Activated naive CD4-positive, alpha-beta T cell (primary cell): ENCODE measurements at places on chromosomes 5 and 9.

GRCh38 chr9:76399856-76400255 is 5.6 kb upstream of the RFK start:
- no peak for DNase-seq

DNA sequence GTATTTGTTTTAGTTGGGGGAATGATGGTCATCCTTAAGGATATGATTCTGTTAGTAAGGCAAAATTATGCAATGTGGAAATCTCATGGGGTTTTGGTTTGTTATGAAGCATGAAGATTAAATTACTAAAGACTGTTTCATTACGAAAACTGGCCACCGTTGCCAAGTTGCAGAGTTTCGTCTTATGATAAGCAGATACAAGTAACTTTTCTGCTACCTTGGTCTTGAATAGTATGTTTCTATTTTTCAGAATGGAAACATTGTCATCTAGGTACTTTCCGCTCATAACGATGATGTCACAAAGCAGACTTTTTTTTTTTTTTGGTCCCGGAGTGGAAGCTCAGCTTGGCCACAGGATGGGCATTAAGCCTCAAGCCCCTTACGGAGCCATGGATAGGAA is 4.2 kb downstream of the CCNI2 start:
- no peak for DNase-seq

DNA sequence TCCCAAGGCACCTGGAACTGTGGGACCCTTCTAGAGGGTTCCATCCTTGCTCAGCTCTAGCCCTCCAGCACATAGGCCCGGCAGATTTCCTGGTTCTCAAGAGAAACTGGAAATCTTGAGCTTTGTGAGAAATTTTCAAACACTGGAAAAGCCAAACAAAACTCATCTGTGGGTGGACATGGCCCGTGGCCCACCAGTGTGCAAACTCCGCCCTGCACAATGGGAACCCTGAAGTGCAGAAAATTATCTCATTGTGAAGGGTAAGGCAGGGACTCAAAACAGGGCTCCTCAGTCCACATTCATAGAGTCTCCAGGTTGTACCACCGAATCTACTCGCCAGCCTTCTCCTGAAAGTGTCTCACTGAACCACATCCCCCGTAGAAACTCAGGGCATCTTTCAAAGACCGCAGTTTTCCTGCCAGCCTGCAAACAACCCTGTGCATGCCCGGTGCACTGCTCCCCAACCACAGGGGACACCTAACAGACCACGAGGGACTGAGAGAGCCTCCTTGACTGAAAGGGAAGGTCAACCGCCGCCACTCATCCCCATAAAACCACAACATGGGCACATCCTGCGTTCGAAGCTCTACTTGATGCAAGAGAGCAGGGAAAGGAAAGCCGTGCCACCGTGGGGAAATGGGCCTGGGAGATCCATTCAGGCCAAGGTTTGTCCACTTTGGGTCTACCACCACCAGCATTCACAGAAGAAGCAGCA is 18.1 kb downstream of the ADAMTS2 start:
- DNase-seq, result no peak

- DNase-seq, result no peak
Measured at GRCh38 chr5:52909192-52909591, 80.0 kb upstream of the ITGA2 start.

- DNase-seq, result no peak
Measured at GRCh38 chr5:142491270-142491669, 166.4 kb upstream of the SPRY4 start.

DNA sequence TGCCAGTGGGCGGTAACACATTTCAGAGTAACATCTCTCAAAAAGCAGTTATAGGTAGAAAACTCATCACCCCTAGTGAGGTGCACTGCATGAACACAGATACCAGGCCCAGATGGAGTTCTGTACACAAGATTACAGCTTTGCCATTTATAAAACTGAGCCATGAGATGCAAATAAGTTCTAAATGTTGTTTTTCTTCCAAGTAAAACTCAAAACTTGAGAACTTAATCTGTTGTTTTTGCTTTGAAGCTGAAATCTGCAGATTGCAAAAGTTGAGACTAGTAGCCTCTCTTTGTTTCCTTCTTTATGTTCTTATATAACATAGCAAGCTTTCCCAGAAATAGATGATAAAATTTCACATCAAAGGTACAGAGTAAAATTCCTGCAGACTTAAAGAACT is 434.1 kb downstream of the PLK2 start:
- no peak for DNase-seq

- no peak for DNase-seq
Measured at GRCh38 chr5:65778126-65778525, 56.1 kb downstream of the NLN start.

- no peak for DNase-seq
Measured at GRCh38 chr5:62093976-62094375, 212.0 kb upstream of the KIF2A start.

DNA sequence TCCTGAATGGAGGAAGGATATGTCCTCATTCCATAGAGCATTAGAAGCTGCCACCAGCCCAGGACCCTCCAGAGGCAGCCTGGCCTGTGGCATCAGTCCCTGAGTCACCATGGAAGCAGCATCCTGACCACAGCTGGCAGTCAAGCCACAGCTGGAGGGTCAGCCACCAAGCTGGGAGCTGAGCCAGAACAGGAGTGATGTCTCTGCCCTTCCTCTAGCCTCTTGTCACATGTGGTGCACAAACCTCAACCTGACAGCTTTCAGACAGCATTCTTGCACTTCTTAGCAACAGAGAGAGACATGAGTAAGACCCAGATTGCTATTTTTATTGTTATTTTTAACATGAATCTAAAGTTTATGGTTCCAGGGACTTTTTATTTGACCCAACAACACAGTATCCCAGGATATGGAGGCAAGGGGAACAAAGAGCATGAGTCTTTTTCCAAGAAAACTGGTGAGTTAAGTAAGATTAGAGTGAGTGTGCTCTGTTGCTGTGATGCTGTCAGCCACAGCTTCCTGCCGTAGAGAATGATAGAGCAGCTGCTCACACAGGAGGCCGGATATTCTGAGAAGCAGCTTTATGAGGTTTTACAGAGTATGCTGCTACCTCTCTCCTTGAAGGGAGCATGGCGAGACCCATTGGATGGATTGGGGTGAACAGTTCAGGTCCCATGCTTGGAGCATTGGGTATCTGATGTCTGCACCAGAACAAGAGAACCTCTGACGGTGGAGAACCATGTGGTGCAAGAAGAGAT is 13.0 kb upstream of the CYFIP2 start:
- DNase-seq, result peak; percentile 36

GRCh38 chr9:95419444-95419843 is 97.3 kb downstream of the PTCH1 start:
- no peak for DNase-seq

GRCh38 chr9:90176901-90177300 is 465.7 kb downstream of the DIRAS2 start:
- no peak for DNase-seq

GRCh38 chr5:158074992-158075769 is 216.2 kb upstream of the CLINT1 start:
- DNase-seq, result peak; percentile 6

- DNase-seq, result no peak
Measured at GRCh38 chr9:3479514-3480352, 46.1 kb downstream of the RFX3 start.

DNA sequence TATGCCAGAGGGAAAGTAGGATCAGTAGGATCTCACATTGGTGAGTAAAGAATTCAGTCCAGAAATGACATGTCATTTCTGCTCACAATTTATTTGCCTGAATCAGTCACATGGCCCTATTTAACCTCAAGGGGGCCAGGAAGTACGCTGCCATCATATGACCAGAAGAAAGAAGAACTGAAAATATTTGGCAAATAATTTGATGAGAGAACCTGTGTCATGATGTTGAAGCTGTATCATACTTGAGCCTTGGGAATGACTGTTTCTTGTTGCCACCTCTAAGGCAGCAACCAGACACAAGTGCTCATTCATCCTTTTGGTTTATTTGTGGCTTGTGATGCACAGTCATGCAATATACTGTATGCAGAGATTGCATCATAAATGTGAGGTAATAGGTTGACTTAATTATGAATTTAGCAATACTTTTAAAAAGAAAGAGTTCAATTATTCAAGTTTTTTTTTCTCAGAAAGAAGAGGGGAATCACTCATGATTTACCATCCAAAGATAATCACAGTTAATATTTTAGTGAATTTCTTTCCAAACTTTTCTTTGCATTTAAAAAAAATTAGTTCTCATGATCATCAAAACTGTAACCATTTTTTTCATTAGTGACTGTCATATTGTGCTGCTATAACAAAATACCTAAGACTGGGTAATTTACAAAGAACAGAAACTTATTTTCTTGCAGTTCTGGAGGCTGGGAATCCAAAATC is 8.2 kb upstream of the ZFYVE16 start:
- DNase-seq, result no peak

GRCh38 chr5:14428302-14429081 is 153.1 kb upstream of the OTULINL start:
- no peak for DNase-seq

DNA sequence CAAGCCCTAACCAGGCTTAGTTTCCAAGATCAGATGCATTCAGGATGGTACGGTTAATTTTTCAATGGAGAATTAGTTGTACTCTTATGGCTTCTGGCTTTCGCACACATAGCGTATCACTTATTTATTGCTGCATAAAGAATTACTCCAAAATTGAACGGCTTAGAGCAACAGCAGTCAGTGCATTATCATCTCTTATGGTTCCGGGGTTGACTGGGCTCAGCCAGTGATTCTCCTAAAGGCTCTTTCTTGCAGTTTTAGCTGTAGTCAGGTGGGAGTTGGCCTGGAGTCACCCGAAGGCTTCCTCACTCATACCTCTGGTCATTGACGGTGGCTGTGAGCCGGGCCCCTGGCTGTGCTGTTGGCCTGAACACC is 595 bp upstream of the GRHPR start:
- DNase-seq, result no peak

GRCh38 chr5:91443761-91444467 is 60.8 kb upstream of the ARRDC3 start:
- DNase-seq, result no peak

- DNase-seq, result no peak
Measured at GRCh38 chr5:135034963-135035677, 1.1 kb upstream of the PITX1 start.

GRCh38 chr5:58021466-58021865 is 438.4 kb downstream of the PLK2 start:
- no peak for DNase-seq

- no peak for DNase-seq
Measured at GRCh38 chr9:75451045-75451444, 362.7 kb downstream of the OSTF1 start.

GRCh38 chr5:66757834-66758371 is 161.7 kb downstream of the MAST4 start:
- no peak for DNase-seq

- DNase-seq, result no peak
Measured at GRCh38 chr5:150068472-150068871, 17.9 kb downstream of the CSF1R start.

DNA sequence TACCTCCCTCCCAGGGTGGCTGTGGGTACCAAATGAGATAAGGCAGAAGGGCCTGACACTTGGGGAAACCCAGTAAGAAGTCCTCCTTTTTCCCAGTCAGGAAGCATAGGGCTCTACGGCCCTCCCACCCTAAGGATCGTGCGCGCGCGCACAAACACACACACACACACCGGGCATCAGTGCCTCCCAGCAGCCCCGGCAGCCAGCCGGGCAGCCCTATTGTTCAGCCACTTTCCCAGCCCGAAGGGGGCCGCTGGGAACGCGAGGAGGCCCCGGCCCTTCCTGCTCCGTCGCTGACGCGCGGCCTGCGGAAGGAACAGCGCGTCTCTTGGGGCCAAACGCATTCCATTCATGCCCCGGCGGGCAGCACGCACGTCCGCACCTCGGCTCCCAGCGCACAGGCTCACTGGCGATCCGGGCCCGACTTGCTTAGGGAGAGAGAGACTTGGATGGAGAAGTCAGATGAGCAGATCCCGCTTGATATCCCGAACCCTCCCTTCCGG is 22.6 kb downstream of the DUSP1 start:
- DNase-seq, result no peak

GRCh38 chr9:137030006-137030405 is 1.9 kb downstream of the FUT7 start:
- no peak for DNase-seq

GRCh38 chr9:106333481-106333880 is 529.5 kb upstream of the ZNF462 start:
- DNase-seq, result no peak

DNA sequence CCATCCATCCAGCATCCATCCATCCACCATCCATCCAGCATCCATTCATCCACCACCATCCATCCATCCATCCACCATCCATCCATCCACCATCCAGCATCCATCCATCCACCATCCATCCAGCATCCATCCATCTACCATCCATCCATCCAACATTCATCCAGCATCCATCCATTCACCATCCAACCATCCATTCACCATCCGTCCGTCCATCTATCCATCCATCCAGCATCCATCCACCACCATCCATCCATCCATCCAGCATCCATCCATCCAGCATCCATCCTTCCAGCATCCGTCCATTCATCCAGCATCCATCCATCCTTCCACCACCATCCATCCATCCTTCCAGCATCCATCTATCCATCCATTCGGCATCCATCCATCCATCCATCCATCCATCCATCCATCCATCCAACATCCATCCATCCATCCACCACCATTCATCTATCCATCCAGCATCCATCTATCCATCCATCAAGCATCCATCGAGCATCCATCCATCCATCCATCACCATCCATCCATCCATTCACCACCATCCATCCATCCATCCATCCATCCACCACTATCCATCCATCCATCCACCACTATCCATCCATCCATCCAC is 32.4 kb upstream of the WDR5 start:
- no peak for DNase-seq

DNA sequence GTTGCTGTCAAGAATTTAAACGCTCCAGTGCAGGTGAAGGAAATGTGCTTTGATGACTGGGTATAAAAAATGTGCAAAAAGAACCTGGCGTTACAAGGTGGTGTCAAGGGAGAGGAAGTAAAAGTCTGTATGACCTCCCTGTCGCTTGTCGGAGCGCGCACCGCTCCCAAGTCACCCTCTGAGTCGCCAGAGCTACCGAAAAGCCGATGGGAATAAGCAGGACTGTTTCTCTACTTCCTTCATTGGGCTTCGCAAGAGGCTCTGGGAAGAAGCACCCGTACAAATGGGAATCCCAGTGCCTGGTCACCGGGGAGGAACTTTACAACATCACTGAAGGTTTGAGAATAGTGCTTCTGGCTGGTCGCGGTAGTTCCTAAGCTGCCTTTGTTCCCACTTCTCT is 1.3 kb upstream of the DMRT2 start:
- no peak for DNase-seq
